ENCODE measurements at places on chromosomes 3 and 15.
A peak's percentile ranks its signal among the peaks of the same experiment; 100 is the strongest.

GRCh38 chr15:74592222-74592621, 23.4 kb upstream of the CLK3 start:
- DNase-seq = no peak

GRCh38 chr3:31829826-31830426, 151.1 kb downstream of the OSBPL10 start:
- DNase-seq = no peak

DNA sequence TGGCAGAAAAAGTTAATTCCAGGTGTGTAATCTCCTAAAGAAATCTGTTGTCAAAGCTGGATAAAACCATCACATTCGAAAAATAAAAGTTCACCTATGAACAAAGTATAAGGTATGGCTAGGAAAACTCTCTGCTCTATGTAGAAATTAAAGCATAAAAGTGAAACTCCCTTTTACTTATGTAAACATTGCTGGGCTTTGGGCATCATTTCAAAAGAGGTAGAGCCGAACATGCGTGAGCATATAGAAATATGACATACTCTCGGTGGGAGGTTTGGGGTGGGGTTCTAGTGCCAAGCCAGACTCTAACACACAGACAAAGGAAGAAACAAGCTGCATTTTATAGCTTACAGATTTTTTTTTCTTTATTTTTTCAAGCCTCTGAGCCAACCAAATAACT, 306.8 kb upstream of the ATP11B start:
- no peak for DNase-seq

DNA sequence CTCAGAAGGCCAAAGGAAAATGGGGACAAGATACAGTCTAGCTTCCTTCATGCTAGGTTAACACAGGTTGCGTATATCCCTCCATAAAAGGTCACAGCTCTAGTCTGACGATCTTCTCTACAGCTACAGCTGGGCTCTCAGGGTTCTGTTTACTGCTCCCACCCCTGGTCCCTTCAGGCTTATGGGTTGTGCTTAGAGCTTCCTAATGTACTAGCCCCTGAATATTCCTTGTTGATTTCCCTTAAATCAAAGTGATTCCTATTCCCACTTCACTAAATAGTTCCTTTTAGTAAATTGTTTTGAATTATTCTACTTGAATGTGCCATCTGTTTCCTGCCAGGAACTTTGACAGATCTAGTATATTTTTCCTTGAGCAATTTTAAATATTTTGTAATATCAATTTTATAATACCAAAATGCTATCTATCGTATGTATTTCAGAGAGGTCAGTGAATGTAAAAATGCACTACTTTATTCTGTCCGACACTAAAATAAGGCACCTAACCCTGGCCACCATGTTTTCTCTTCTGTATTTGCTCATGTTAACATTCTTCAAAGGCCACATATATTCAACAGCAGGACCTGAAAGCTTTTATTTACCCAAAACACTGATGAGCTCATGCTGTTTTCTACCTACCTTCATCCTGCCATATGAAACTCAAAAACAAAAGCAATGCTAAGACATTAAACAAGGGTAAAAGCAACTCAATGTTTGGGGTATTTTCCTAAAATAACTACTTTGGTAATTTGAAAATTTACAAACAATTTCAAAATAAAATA, 92.8 kb upstream of the TGFBR2 start:
- DNase-seq = no peak

DNA sequence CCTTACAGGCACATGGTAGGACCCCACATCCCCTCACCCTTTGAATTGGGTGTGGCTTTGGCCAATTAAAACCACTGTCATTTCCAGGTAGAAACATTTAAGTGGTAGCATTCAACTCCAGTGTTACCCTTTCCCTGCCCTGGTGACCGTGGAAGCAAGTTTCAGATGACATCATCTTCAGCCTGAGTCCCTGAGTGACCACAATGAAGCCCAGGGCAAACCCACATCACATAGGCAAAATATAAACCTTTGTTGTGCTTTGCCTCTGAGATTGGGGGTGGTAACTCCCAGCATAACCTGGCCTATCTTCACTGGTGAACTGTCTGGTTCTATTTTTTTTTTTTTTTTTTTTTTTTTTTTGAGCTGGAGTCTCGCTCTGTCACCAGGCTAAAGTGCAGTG, 404.0 kb upstream of the WNT5A start:
- DNase-seq = no peak

DNA sequence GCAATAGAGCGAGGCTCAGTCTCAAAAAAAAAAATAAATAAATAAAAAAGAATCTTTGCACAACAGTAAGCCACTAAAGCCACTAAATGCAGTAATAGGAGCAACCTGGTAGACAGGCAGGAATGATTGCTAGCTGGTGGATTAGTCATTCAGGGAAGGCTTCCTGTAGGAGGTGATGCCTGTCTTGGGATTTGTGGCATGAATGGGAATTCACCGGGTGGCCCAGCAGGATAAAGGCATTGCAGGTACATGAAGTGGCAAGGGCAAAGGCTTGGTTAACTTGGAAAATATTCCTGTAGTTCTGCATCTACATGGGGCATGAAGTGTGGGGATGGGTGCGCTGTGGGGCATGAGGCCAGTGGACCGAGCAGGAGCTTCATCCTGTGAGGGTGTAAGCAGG, 94.5 kb downstream of the IQSEC1 start:
- no peak for DNase-seq

DNA sequence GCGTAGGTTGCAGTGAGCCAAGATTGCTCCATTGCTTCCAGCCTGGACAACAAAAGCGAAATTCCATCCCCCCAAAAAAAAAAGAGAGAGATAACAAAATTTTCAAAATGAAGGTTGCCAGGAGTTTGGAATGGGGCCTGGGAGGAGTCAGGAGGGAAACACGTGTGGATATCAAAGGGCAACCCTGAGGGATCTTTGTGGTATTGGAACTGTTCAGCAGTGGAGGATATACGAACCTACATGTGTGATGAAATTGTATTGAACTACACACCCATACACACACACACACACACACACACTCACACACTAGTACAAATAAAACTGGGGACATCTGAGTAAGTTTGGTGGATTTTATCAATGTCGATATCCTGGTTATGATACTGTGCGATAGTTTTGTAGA, 61.8 kb downstream of the RBPMS2 start:
- DNase-seq = no peak

- no peak for DNase-seq
Observed at GRCh38 chr3:47588587-47588986, 9.9 kb upstream of the CSPG5 start.

DNA sequence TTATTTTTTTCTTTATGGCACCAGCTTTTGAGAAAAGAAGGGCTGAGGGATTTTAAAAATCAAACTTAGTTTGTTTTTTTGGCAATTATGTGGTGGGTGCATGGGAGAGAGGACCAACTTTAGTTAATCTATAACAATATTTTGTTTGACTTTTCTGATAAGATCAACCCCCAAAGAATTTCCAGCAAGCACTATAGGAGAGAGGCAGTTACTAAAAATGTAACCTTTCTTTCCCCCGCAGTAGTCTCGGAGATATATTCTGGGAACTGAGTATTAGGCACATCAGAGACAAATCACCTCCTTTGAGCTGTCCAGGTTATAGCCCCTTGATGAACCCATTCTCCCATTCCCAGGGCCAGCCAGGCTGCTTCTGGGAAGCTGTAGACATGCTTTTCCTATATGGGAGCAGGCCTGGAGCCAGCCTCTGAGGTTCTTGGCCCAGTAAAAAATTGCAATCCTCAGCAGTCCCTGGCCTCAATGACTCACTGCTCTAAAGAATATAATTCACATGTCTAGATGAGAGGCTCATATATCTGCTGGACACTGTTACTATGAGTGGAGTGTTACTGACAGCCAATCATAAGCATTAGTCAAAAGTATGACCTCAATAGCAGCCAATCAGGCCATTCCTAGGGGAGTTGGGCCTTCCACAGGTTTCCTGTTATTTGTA, 138.3 kb upstream of the AGBL1 start:
- no peak for DNase-seq

GRCh38 chr15:77858792-77859490, 218.6 kb downstream of the TBC1D2B start:
- DNase-seq = no peak

DNA sequence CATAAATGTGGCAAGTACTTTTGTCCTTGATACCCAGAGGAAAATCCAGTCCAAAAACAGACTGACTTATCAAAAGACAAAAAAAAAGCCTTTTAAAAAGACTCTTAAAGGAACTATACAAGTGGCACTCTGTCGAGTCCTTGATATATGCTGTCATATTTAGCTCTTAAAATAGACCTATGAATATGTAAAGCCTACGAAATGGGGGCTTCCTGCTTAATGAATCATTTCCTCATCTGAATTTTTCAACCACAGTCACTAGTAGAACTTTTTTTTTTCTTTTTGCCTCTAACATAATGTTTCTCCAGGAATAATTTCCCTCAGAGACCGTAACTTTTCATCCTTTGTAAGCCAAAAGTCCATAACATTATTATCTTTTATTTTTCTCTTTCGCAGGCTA, 95.8 kb downstream of the P3H2 start:
- no peak for DNase-seq

- no peak for DNase-seq
Observed at GRCh38 chr15:70801109-70801508, 37.8 kb upstream of the UACA start.

- DNase-seq = no peak
Observed at GRCh38 chr3:73137736-73138403, 76.4 kb downstream of the EBLN2 start.

DNA sequence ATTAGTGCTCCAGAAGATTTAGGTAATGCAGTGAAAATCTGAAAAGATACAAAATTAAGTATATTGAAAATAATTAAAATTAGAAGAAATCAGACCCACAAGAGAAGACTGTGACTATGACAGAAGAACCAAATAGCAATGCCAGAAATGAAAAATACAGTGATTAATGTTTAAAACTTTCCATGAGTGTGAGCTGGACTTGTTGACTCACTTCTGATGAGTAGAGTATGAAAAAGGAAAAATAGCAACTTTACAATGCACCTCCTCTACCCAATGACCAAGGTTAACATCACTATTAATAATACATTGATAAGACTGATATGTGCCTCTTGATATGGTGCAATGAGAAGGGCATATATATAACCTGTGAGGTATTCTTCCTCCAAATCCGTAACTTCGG, 39.3 kb upstream of the SLC22A13 start:
- DNase-seq = peak; percentile 9

- DNase-seq = no peak
Observed at GRCh38 chr3:99999536-99999935, 114.8 kb downstream of the FILIP1L start.

DNA sequence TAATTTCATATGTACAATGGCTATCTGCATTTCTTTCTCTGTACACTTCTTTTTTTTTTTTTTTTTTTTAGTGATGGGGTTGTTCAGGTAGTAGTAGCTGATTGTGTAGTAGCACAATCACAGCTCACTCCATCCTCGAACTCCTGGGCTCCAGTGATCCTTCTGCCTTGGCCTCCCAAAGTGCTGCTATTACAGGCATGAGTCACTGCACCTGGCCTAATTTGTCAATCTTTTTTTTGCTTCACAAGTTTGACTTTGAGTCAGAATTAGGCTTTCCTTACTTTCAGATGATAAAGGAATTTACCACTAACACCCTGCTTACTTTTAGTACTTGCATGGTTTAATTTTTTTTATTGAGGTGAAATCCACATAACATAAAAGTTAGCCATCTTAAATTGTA, 28.0 kb downstream of the MAP1A start:
- DNase-seq = no peak

- no peak for DNase-seq
Observed at GRCh38 chr3:194483850-194484249, 3.0 kb downstream of the ATP13A3 start.

DNA sequence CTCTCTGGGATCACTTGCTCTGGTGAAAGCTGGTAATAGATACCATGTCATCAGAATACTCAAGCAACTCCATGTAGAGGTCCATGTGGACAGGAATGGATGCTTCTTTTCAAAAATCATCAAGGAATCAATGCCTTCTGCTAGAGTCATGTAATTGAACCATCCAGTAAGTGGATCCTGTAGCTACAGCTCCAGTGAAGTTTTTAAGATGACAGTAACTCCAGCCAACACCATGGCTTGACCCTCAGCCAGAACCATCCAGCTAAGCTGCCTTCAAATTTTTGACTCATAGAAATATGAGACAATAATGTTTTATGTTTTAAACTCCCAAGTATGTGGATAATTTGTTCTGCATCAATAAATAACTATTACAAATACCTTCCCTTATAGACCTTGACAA, 923.7 kb downstream of the EPHA3 start:
- DNase-seq = no peak

GRCh38 chr3:106348139-106348690, 479.4 kb upstream of the CBLB start:
- no peak for DNase-seq

- DNase-seq = no peak
Observed at GRCh38 chr3:189307963-189308362, 136.2 kb downstream of the TPRG1 start.

- no peak for DNase-seq
Observed at GRCh38 chr3:197961582-197961945, 1.5 kb downstream of the LMLN start.

DNA sequence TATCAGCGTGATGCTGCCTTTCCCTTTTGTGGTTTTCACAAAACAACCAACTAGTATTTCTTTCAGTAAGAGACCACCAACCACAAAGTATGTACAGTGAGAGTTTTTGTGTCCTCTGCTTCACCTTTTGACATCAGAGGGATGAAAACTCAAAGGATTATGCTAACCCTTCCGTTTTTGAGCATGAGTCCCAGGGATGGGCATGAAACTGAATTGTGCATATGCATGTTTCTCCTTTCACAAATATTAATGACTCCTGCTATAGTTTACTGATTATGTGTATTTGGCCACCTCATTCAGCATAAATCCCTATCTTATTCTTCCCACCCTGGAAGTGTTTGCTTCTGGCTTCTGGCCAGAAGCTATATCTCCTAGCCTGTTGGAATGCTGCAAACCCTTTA, 59.2 kb downstream of the RSRC1 start:
- no peak for DNase-seq

DNA sequence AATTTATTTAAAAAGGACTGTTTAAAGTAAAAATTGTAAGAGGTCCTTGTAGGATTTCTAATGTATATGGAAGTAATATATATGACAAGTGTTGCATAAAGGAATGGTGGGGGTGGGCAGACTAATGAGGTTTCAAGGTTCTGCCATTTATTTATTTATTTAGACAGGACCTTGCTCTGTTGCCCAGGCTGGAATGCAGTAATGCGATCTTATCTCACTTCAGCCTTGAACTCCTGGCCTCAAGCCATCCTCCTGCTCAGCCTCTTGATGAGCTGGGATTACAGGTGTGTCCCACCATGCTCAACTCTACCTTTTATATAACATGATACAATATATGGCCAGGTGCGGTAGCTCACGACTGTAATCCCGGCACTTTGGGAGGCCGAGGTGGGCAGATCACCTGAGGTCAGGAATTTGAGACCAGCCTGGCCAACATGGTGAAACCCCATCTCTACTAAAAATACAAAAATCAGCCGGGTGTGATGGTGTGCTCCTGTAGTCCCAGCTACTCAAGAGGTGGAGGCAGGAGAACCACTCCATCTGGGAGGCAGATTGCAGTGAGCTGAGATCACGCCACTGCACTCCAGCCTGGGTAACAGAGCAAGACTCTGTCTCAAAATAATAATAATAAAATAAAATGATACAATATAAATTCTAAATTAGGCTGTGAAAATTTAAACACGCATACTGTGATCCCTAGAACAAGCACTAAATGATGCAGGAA, 33.8 kb upstream of the IGF2BP2 start:
- no peak for DNase-seq

- no peak for DNase-seq
Observed at GRCh38 chr3:16721494-16721893, 116.3 kb upstream of the DAZL start.

Data from BJ (cell line).